ENCODE measurements at places on chromosomes 6 and 20.

- no peak for DNase-seq
These were observed 466.9 kb downstream of the CD83 start for GRCh38 chr6:14584450-14584849.

GRCh38 chr6:168216751-168217191 lies 102.8 kb downstream of the DACT2 start:
- no peak for DNase-seq

DNA sequence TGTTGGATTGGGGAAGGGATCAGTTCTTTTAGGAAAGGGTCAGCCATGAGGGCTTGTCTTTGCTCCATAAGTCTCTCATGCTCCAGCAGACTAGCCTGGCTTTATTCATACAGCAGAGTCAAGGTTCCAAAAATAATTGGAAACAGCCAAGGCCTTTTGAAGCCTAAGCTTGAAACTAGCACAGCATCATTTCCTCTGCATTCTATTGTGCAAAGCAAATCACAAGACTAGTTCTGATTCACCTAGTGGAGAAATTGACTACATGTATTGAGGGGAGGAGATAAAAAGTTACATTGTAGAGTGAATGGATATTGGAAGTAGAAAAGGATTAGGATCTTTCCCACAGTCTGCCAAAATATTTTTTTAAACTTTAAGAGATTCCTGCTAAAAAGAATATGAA lies 159.3 kb upstream of the PLCB4 start:
- no peak for DNase-seq

GRCh38 chr6:30730601-30731435 lies 10.7 kb downstream of the TUBB start:
- DNase-seq, result peak; percentile 92

- DNase-seq, result no peak
These were observed 32.0 kb upstream of the PCMTD2 start for GRCh38 chr20:64223526-64224067.

- no peak for DNase-seq
These were observed 131.3 kb downstream of the HACE1 start for GRCh38 chr6:104728448-104728847.

- DNase-seq, result no peak
These were observed 172.8 kb upstream of the ARG1 start for GRCh38 chr6:131400054-131400778.

DNA sequence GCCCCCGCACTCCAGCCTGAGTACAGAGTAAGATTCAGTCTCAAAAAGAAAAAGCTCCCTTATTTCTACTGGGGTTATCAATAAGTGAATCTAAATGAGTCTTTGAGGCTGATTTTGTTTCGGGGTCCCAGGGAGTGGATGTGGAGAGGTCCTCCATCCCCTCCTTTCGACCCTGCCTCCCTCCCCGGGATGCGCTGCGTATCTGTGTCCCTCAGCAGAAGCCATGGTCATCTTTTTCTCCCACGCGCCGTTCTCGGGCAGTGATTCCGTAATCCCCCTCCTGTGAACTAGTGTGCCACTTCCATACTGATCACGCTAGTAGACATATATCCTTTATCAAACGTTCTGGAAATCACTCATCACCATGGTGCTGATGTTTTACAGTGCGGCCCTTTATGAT lies 152.9 kb downstream of the CDH4 start:
- DNase-seq, result no peak

- no peak for DNase-seq
These were observed 243.8 kb upstream of the PMEPA1 start for GRCh38 chr20:57953638-57954037.

DNA sequence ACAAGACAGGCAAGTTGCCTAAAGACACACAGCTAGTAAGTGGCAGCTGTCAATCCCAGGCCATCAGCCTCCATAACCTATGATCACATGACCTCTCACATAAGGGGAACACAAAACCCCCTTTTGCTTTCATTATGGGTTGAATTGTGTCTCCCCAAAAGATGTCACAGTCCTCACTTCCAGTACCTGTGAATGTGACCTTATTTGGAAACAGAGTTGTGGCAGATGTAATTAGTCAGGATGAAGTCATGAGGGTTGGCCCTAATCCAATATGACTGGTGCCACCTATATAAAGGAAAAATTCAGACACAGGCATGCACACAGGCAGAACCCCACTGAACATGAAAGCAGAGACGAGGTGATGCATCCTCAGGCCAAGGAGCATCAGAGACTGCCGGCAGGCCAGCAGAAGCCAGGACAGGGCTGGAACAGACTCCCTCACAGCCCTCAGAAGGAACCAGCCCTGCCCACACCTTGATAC lies 33.6 kb downstream of the GFOD1 start:
- peak; percentile 28 for DNase-seq

DNA sequence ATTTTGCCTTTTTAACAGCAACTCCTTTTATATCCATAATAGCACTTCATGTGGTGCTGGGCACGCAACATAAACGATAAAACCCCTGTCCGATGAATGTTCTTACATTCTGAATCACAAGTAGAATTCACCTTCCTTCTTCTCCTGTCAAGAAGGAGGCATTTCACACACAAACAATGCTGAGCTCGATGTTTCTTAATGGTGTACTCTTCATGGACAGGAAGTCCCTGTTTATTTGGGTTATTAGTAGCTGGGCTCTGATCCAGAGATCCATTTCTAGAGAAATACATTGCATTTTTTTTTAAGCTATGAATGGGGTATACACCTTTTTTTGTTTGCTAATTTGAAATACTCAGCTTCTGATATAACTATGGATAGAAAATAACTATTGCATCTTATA lies 82.4 kb downstream of the PPP1R3G start:
- DNase-seq, result no peak

GRCh38 chr6:5279891-5280338 lies 18.6 kb downstream of the FARS2 start:
- no peak for DNase-seq

DNA sequence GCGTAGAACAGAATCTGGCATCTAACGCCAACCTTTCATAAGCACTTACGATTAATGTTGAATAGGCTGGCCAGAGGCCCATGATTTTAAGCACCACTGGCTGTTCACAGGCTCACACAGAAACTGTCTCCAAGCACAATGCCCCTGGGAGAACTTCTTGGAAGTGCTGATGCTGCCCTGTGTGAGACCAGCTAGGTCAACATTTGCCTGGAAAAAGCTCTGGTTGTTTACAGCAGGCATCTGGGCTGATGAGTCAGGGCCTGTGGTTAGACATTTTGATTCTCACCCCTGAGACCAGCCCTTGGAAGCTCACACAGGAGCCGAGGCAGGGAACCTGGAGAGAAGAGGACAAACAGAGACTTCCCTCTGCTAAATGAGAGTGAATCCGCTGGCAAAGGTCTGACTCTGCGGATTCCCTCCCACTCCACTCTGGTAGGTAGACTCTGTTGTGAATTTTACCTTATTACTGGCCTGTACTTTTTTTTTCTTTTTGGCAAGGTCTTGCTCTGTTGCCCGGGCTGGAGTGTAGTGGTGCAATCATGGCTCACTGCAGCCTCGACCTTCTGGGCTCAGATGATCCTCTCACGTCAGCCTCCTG lies 6.8 kb upstream of the SULF2 start:
- DNase-seq, result no peak
